ENCODE measurements at places on chromosomes 5 and 9.

DNA sequence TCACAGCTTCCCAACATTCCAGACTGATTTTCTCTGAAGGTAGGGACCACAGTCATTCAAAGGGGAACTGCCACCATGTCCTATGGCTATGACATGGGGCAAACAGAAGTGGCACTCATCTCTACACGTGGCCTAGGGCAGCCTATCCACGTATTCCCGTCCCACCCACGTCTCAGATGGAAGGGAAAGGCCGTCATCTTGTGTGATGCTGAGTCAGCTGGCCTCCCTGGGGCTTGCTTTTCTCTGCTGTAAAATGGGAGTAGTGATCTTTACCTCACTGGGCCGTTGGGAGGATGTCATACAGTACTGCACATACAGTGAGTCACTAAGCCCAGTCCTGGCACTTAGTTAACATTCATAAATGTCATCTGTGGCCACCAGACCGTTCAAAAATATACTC, 72.3 kb downstream of the RAPGEF1 start:
- no peaks in the 10 kb centered on the region for H3K27me3 ChIP-seq
- no peak overlapping the region for H3K4me3 ChIP-seq
- H3K4me1 ChIP-seq: peaks cover 33% of the 10 kb centered on the region
- no peaks in the 10 kb centered on the region for H3K36me3 ChIP-seq
- no peak overlapping the region for H3K27ac ChIP-seq
- no peak for DNase-seq

GRCh38 chr5:963673-964531, 44.7 kb upstream of the NKD2 start:
- H3K27me3 ChIP-seq: peaks cover 38% of the 10 kb centered on the region
- no peak overlapping the region for H3K4me3 ChIP-seq
- no peak overlapping the region for H3K27ac ChIP-seq
- DNase-seq: no peak
- H3K36me3 ChIP-seq: no peaks in the 10 kb centered on the region

- H3K36me3 ChIP-seq: no peaks in the 10 kb centered on the region
- peak overlapping the region; percentile 68 for H3K27ac ChIP-seq
- no peak for DNase-seq
- H3K4me3 ChIP-seq: no peak overlapping the region
Measured at GRCh38 chr9:88746743-88747398, 211.9 kb downstream of the NXNL2 start.

GRCh38 chr9:71909887-71910649, 925 bp downstream of the ABHD17B start:
- H3K4me3 ChIP-seq: peak overlapping the region; percentile 87
- H3K36me3 ChIP-seq: no peaks in the 10 kb centered on the region
- H3K27me3 ChIP-seq: no peaks in the 10 kb centered on the region

GRCh38 chr5:143536364-143536763, 132.9 kb upstream of the NR3C1 start:
- H3K4me3 ChIP-seq: no peak overlapping the region
- no peaks in the 10 kb centered on the region for H3K36me3 ChIP-seq
- peak overlapping the region; percentile 56 for H3K27ac ChIP-seq
- peaks cover 15% of the 10 kb centered on the region for H3K4me1 ChIP-seq

DNA sequence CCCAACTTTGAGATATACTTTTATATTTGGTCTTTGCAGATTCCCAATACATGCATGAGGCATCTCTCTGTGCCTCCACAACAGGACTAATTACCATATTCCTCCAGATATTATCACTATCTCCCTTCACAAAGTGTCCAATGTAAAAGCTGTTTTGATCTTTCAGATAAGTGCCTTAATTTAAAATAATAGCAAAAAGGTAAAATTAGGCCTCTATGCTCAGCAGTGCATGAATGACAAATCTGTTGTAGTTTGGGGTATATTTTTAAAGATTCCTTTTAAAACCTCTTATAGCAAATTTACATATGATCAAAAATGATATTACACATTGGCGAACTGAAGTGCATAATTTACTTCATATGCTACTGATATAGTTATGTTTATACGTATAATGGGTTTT, 369.2 kb upstream of the CCNH start:
- H3K4me3 ChIP-seq: no peak overlapping the region
- 0 out of 2 replicates have a peak, but pooled peaks cover 4% of the 10 kb centered on the region for H3K4me1 ChIP-seq
- no peak for DNase-seq
- no peaks in the 10 kb centered on the region for H3K27me3 ChIP-seq
- no peak overlapping the region for H3K27ac ChIP-seq

Measured in PC-3 (cell line).